Activated naive CD4-positive, alpha-beta T cell treated with anti-CD3 and anti-CD28 coated beads, Interleukin-2, amount 10 ng/mL, durations not matched to agents 7 days and 5 days (primary cell): ENCODE measurements at places on chromosomes 1 and 21.

DNA sequence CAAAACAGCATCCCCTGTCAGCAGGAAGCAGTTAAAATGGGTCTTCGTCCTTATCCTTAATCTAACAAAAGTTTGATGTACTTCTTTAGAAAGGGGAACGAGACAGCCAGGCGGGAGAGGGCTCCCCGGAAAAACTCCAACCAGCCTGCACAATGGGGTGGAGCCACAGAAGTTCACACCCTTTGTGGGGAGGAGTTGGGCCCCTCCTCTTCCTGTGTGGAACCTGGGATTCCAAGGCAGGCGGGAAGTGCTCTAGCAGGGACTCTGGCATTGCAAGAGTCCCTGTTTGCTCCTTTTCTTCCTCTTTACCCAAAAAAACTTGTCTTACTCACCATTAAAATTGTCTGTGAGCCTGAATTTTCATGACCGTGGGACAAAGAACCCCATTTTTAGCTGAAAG, 47.7 kb downstream of the FCRL5 start:
- no peak for DNase-seq

GRCh38 chr1:111690306-111690617, 48.9 kb downstream of the INKA2 start:
- DNase-seq: no peak

GRCh38 chr1:11339346-11340232, 66.6 kb downstream of the UBIAD1 start:
- DNase-seq: no peak

GRCh38 chr1:239125027-239125426, 261.3 kb upstream of the CHRM3 start:
- DNase-seq: no peak

DNA sequence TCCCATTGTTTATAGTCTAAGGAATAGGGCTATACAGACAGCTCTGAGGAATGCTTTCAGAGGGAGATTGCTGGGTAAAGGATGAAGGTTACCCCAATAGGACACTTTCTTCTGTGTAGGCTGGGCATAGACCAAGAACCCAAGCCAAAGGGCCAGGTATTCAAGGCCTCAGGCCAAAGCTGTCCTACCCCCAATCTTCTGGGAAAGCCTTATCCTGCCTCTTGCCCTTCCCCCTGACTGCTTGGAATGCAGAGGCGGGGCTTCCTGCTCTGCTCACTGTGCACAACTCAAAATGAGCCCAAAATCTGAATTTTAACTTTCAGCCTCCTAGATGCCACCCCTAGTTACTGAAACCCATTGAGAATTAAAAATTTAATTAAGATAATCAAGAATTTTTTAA, 2.2 kb downstream of the OR10Z1 start:
- no peak for DNase-seq

DNA sequence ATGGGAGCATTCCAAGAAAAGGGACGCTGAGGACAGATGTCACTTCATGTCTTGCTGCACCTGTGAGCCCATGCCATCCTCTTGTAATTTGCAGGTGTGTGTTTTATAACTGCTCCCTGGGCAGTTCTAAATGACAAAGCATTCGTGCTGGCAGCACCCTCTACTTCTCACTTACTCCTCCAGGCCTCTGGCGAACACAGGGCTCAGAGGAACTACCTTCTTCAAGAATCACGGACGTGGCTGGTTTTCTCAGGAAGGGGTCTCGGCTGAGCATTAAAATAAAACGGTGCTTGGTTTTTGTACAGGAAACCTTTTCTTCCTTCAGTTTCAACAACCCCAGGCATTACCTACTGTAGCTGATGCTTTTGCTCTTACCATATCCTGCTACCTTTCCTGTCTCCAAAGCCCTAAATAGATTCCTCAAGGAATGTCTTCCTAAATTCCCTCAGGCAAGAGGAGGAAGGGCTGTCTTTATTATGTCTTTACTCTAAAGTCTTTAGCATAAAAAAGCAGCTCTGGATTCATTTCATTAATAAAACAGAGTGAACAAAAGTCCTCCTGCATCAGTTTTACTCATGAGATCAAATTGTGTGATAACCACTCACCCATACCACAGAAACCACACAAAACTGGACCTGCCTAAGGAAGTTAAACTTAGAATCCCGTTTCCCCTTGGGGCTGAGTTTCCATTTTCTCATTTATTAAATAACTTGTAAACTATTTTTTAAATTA, 79.0 kb upstream of the MAP10 start:
- DNase-seq: no peak

- no peak for DNase-seq
Observed at GRCh38 chr1:72015006-72015405, 267.3 kb downstream of the NEGR1 start.

DNA sequence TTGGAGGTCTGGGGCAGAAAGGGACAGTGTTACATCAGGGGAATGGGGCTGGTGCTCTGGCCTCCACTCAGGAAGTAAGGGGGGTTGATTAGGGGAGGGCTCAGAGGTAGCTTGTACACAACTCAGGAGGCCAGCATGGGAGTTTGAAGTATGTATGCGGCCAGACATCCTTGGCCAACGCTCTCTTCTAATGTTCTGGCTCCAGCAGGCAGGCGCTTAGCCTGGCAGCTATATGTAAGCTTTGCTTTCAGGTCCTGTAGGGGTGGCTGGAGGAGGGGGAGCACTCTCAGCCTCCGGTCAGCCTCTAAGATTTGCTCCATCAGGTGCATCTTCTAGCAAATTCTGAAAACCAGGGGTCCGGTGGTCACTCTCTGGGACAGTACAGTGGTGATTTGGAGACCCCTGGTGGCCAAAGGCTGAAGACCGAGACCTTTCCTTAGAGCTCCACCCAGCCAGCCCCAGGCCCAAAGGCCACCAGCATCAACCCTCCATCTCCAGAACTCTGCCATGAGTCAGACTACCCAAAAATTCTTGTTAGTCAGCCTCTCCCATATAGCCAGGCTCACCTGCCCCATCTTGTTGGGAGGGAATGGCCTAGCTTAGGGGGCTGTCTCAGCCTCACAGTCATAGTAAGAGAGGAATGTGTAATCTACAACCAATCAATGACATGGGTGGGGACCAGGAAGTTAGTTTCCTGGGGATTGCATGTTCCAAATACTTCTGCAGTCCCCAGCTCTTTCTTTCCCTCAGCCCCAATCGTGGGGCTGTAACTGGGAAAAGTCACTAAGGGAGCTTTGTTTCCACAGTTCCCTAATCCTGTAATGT, 9.7 kb upstream of the COL8A2 start:
- peak; percentile 57 for DNase-seq

GRCh38 chr1:220274251-220274855, 2.1 kb upstream of the RAB3GAP2 start:
- DNase-seq: no peak

- no peak for DNase-seq
Observed at GRCh38 chr1:208997726-208998312, 585.7 kb upstream of the CAMK1G start.

- peak; percentile 82 for DNase-seq
Observed at GRCh38 chr1:30756545-30757351, 826 bp downstream of the LAPTM5 start.
